ENCODE measurements at places on chromosomes 13 and 19. TPM values are rescaled to one million over a fixed set of nuclear protein-coding genes. Genes with fewer than 3 reads are reported as not detected.

STXBP2 gene
- total RNA-seq, result 29.8 TPM

DNA sequence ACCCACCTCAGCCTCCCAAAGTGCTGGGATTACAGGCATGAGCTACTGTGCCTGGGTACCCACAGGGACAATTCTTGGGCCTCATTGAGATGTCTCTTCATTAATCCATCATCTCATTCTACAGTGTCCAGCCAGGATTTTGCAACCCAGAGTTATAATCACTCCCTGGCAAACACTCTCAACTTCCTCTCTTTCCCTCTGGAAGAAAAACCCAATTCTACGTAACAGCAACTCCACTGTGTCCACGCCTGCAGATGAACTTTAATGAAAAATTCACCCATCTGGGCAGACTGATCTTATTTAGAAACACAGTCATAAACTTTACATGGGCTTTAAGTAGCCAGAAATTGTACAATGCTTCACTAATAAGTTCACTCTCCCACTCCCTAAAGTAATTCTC is 90.1 kb upstream of the ABCC4 start:
- DNase-seq, result no peak

DNA sequence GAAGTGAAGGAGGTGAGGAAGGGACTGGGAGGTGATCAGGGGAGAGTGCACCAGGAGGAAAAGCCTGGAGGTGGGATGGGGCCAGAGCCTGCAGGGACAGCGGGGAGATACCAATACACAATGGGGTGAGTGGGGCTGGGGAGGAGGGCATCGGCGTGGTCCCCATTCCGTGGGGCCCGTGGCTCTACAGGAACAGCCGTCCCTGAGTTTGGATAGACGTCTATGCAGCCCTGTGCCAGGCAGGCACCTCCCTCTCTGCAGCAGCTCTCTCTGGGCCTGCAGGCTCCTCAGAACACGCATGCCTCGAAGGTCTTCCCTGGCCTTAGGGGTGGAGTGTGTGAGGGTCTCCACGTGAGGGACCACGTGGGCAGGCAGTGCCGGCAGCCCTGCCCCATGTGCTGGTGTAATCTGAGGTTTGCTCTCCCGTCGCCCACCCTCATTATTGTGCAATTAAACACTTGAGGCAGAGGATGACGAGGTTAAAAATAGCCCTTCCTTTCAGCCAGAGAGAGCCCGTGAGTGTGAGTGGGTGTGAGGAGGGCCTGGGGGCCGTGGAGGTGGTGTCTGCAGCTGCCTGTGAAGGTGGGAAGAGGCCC is 16.5 kb downstream of the C2CD4C start:
- DNase-seq, result no peak

DUXA gene
- total RNA-seq, result not detected

DNA sequence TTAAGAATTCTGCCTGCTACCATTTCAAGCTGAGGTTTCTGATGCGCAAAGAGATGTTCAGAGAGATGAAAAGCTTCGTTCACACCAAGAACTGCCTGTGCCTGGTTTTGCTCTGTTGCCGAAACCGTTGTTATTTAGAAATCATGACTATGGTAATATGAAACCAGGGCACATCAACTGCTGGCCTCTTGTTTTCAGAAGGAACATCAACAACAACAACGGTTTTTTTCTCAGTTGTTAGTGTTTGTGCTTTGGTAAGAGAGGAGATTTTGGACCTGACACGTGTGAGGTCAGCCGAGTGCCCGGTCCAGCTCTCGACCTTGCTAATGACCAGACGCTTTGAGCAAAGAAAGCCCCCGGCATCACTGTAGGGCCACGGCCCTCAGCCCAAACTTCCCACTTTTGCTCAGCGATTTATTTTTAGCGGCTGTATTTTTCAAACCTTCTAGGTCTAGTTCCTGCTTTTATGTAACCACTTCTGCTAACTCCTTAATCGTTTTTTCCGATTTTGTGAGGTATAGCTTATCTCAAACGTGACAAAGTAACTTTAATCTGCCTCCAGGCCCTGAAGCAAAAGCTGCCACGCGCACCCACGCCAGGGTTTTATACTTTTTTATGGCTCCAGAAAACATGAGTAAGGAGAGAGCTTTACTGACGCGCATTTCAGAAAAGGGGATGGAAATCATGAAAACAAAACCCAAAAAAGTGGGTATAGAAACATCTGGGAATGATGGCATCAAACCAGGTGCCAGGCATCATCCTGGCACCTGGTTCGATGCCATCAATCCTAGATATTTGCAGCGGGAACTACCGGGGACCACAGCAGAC is 42.0 kb downstream of the KLF2 start:
- no peak for DNase-seq

DNA sequence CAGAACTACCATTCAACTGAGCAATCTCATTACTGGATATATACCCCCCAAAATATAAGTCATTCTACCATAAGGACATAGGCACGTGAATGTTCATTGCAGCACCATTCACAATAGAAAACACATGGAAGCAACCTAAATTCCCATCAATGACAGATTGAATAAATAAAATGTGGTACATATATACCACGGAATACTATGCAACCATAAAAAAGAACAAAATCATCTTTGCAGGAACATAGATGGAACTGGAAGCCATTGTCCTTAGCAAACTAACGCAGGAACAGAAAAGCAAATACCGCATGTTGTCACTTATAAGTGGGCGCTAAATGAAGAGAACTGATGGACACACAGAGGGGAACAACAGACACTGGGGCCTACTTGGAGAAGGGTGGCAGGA is 14.1 kb downstream of the RNF113B start:
- no peak for DNase-seq

ATP4A gene
- not detected for total RNA-seq

- DNase-seq, result no peak
Observed at GRCh38 chr13:51557875-51558612, 26.2 kb upstream of the WDFY2 start.
